AML-193 (cell line): ENCODE measurements at places on chromosomes 11 and 22.

DNA sequence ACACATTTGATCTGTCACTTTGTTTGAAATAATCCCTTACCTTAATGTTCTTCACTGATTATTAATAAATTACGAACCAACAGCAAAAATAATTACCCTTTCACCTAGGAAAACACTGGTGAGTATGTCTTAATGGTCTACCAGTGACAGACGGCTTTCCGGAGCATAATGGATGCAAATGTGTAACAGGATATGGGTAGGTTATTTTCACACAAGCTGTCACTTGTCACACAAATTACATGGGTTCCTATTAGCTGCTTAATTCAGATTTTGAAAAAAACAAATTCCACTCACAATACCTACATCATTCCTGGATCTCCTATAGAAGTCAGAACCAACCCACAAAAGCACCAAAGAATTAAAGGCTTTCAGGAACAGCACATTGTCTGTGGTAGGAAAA, 127.9 kb downstream of the WT1 start:
- DNase-seq: no peak

DNA sequence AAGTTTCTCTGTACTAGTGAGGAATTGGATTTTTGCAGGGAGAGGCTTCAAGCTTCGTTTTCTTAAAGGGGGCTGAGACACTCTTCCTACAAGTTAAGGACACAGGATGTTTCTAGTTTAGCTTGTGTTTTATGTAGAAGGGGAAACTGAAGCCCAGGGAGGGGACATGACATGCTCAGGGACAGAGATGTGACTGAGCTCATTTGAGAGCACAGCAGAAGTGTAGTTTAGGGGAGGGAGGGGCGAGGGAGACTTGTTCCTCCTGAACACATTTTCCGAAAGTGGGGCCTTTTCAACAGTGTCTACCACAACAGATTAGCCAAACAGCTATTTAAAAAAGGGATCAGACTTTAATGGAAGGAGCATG, 148.1 kb downstream of the FBXO7 start:
- no peak for DNase-seq

- DNase-seq: no peak
Observed at GRCh38 chr11:47913529-47914244, 65.5 kb upstream of the NUP160 start.

- DNase-seq: no peak
Observed at GRCh38 chr11:86938203-86938899, 16.8 kb downstream of the FZD4 start.

DNA sequence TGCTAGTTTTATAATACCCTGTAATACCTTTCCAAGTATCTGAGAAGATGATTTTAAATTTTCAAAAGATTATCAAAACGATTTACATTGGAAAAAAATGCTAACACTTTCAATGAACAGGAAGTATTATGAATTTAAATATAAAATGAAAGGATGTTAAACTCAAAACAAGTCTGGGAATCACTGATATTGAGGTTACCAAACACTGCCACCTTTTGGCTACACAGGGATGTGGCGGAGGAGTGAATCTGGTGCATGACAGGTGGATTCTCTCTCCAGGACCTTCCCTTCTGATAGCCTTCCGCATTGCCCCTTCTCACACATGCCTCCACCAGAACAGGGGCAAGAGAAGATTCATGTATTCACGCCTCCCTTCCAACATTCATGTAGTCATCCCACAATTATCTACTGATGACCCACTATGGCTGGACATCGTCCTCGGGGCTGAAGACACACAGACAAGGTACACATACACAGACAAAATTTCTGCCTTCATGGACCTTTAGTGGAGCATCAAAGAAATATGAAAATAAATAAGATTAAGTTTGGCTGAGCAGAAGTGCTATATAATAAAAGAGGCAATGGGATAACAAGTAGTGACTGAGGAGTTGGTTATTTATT, 34.7 kb downstream of the ATG16L2 start:
- DNase-seq: peak; percentile 29

- no peak for DNase-seq
Observed at GRCh38 chr22:27466229-27466628, 335.3 kb downstream of the MN1 start.

DNA sequence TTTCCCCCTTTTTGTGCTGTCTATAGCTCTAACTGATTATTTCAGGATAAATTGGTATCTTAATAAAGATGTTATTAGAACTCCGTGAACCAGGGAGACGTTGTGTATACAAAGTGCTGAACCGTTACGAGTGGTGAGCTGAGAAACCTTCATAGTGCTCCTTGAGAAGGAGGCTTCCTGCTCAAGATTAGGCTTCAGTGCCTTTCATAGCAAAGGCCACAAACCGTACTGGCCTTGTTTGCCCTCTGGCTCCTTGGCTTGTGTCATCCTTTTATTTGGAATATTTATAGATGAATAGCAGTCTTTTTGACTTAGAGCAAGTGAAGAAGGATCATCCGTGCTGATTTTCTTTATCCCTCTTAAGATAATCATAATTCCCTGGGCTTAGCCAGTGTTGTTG, 16.3 kb downstream of the EIF3L start:
- DNase-seq: no peak

DNA sequence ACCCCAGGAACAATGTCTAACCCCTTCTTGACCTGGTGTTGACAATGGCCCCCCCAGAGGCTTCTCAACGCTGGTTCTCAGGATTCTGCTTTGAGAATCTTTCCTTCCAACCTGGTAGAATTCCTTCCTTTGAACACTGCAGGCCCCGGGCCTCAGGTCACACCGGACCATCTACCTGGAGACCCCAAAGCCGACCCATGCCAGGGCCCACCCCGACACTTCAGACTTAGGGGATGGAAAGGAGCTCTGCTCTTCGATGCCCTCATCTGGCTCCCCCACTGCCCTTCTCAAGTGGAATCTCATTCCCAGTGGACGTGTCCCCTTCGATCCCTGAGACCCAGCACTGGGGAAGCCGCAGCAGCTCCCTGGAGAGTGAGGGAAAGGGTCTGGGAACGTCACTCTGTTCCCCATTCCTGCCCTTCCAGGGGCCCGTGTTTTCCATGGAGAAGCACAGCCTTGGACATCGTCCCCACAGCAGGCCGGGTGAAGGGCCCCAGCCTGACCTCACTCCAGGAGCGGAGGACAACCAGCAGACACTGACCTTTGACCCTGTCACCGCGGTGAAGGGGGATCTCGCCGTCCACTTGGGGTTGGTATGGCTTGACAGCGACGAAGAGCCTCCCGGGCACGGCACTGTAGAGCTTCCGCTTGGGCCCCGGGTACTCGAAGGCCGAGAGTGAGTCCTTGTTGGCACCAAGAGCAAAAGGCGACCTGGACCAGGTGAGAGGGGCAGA, 408.3 kb downstream of the CTTN start:
- DNase-seq: no peak

DNA sequence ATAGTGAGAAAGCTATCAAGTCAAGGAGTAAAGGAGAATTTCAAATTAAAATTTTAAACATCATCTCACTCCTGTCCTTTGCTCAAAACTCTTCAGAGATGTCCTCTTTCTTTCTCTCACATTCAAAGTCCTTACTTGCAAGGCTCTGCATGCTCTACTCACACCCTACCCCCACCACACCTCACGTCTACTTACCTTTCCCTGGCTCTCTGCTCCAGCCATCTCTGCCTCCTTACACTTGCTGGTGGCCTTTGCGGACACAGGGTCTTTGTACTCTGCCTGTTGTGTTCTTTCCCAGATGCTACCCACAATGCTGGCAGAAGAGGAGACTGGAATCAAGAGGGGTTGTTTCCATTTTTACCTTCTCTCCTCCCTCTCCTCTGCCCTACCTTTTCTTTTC, 405.2 kb downstream of the INSC start:
- DNase-seq: no peak

GRCh38 chr11:7610393-7610792, 62.9 kb downstream of the CYB5R2 start:
- no peak for DNase-seq

- DNase-seq: no peak
Observed at GRCh38 chr11:14577835-14578529, 57.8 kb upstream of the PSMA1 start.

DNA sequence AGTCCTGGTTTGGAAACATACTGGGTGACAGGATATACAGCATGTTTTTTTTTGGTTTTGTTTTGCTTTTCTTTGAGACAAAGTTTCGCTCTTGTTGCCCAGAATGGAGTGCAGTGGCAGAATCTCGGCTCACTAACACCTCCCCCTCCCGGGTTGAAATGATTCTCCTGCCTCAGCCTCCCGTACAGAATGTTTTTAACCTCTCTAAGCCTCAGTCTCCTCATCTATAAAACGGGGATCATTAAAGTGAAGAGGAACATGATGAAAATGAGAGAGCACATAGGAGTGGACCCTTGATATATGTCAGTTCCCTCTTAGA, 28.1 kb upstream of the SCARF2 start:
- no peak for DNase-seq

DNA sequence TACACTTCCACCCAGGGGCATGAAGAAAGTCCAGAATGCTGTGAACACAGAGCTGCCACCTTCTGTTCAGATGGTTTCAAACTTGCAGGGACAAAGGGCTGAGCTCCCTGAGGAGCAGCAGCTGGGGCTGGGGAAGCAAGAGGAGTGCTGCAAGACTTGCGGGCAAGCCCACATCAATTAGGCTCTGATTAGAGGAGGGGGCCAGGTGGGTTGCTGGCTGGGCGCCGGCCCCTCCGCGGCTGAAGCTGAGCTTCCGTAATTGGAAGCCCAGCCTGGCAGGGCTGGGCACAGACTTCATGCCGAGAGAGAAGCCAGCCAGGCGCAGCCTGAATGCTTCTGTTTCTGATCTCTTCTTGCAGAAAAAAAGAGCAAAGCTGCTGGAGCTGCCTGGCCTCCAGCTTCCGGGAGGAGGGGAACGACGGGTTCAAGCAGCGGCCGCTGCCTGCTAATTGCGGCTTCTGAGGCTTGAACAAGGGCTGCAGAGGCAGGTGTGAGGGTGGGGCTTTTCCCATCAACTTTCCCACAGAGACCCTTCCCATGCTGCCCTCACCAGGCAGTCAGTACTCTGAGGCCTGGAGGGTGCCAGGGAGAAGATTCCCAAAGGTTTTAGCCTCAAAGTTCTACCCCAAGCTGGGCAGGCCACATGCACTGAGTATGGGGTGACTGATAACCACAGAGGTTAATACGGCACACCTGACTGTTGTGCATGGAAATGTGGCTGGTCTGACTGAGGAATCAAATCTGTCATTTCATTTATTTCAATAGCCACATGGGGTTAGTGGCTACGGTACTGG, 91.1 kb upstream of the LMO1 start:
- peak; percentile 2 for DNase-seq

GRCh38 chr11:3197878-3198528, 20.6 kb downstream of the MRGPRG start:
- DNase-seq: no peak

DNA sequence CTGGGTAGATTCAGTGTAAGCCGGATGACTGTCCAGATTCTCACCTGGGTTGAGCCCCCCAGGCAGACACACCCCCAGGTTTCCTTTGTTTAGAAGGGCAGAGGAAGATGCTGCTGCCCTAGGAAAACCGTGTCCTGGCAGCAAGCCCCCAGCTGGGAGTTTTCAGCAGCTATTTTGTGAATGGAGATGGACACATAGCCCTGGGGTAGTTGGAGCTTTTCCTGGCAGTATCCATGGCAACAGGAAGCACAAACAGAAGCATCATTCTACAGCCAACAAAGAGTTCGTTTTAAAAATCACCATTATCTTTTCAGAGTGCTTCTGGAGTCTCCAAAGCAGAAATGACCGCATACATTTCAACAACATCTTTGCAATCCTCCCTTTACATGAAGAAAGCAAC, 245.5 kb downstream of the BRD1 start:
- DNase-seq: no peak

DNA sequence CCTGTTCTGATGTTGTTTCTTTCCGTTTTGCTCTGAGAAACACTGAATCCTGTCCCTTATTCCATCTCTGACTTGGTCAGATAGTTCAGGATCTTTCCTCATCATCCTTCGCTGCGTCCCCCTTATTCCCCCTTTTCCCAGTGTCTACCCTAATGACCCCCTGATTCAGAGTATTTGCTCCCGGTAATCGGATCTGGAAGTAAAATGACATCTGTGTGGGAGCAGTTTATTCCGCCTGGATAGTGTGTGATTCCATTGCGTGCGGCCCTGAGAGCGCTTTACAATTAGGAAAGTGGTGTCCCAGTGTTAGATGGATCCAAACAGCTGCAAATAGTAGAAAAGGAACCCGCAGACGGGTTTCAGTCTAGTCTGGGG, 606 bp downstream of the DRG1 start:
- no peak for DNase-seq

GRCh38 chr11:15770798-15771414, 585.4 kb downstream of the SOX6 start:
- no peak for DNase-seq
